ENCODE measurements at places on chromosomes 1 and 21.

DNA sequence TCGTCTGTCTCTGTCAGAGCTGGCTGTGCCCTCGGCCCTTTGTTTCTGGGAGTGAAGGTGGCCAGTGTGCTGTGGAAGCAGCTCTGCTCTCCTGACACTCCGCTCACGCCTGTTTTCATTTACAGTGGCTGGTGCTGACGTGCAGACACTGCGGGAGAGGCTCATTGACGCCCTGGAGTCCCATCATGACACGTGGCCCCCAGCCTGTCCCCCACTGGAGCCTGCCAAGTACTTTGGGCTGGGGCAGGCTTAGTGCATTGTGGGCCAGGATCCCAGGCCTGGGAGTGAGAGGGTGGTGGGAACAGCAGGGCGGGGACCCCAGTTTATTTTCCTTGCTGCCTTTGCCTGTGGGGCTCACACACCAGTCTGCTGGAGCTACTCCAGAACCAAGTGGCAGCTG lies 21.1 kb downstream of the QSOX1 start:
- DNase-seq = no peak

- no peak for DNase-seq
Observed at GRCh38 chr1:154466206-154466605, 35.8 kb upstream of the TDRD10 start.

GRCh38 chr1:30229557-30229956 lies 493.8 kb downstream of the MATN1 start:
- no peak for DNase-seq

GRCh38 chr1:204314893-204315658 lies 44.7 kb downstream of the PLEKHA6 start:
- DNase-seq = no peak

- no peak for DNase-seq
Observed at GRCh38 chr1:158583962-158584361, 4.3 kb upstream of the OR10X1 start.

Measured in ovary (tissue), 10 donors.